ENCODE measurements at places on chromosomes 7 and 10.
A peak's percentile ranks its signal among the peaks of the same experiment; 100 is the strongest.

DNA sequence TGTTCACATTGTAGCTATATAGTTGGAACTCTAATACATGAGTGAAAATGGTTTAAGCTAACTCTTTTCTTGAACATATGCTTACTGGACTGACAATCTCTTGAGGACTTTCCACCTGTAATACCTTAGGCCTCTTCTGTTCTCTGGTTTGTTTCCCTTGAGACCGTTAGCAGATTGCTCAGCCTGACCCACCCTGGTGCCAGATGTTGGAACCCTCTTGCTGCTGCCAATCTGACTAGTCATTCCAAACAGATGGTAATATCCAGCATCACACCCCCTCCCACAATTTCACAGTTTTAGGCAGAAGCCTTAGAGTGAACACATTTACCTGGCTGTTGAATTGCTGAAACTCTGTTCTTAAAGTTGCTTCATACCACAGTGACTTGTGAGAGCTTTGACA is 18.7 kb downstream of the CALD1 start:
- DNase-seq = no peak

DNA sequence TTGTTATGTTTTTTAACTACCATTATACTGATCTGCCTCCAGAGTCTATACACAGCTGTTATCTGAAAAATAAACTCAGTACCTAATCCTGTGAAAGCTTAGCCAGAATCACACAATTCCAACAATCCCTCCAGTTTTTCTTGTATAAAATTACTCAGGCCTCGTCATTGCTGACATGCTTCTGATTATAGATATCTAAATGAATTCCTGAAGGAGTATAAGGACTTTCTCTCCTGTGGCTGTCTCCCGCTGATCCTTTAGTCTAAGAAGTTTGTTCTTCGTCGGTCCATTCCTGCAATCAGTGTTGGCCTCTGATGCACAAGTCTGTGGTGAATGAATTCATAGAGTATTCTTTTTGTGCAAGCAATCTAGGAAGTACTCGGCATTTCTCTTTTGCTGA is 288.9 kb upstream of the SEMA3C start:
- DNase-seq = no peak

GRCh38 chr7:29765490-29765889 is 40.8 kb upstream of the WIPF3 start:
- no peak for DNase-seq

DNA sequence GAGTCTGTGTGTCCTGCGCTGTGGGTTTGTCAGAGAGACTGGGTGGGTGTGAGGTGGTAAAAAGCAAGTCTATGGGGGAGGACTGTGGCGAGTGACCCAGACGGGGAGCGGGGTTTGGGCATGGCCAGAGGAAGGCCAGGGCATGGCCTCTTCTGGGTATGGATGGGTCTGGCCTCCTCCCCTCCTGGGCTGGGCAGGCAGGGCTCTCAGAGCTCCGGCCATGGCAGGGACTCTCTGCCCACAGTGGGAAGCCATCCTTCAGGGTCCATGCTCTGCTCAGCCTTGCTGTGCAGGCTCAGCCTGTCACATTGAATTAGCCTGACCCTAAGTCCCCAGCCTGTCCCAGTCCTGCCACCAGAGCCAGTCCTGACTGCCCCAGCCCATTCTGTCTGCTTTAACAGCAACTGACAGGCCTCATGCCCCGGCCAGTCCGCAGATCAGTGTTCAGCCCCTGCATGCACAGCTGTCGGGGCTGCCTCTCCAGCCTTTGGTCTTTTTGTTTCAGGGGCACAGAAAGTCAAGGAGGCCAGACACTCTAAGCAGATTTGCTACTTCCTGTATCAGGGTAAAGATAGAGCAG is 7.9 kb downstream of the ANTXRL start:
- no peak for DNase-seq

DNA sequence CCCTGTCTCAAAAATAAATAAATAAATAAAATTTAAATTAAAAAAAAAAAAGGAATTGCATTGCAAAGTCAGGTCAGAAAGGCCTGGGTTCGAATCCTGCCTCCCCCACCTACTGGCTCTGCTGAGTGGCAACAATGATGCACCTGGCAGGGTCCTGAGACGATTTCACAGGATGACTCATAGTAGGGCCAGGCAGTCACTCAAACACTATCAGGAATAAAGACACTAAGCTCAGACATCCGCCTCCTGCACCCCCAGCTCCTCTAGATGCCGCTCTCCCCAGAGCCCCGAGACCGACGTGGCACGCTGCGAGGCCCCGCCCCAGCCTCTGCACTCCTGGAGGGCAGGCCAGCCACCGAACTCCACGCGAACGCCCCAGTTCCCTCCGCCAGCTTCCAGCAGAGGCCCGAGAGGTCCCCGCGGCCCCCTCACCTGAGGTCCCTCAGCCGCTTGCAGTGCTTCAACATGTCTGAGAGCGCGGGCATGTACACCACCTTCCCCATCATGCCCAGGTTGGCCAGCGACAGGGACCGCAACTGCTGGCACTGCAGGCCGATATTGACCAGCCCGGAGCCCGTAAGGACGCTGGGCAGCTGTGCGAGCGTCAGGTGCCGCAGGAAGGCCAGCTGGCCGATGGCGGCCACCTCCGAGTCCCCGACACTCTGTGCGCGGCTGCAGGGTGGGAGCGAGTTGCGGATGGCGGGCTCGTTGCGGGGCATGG is 76.6 kb upstream of the TNRC18 start:
- no peak for DNase-seq

DNA sequence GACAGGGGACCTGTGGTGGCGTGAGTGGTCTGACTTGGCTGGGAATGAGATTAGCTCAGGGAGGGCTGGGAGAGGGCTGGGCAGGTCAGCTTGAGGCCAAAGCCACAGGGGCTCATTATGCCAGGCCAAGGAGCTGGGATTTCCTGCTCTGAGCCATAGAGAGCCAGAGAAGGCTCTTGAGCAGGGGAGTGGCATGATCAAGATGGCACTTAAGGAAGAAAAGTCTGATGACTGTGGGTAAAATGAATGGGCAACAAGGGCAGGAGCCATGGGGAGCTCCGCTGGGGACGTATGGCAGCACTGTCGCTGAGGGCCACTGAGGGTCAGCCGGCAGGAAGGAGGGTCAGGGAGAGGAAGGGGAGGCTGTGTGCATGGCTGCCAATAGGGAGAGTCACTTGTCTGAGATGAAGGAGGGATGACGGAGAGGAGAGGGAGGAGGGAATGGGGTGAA is 5.8 kb downstream of the ANTXRL start:
- DNase-seq = no peak

DNA sequence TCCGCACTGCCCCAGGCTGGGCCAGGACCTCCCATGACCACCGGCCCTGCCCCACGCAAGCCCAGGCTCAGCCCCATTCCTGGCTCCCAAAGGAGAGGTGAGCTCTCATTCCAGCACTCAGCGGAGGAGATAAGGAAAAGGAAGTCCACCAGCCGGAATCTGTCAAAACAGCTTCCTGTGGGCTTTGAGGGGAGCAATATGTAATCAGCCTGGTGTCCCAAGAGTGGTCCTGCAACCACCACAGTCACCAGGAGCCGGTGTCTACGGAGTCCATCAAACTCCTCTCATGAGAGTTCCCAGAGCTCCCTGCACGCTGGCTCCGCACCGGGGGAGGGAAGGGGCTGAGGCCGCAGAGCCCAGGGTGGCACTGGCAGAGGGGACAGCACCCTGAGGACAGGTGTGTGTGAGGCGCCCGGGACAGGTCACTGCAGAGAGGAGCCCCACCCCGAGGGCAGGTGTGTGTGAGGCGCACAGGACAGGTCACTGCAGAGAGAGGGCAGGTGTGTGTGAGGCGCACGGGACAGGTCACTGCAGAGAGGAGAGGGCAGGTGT is 57.9 kb downstream of the STK32C start:
- no peak for DNase-seq

DNA sequence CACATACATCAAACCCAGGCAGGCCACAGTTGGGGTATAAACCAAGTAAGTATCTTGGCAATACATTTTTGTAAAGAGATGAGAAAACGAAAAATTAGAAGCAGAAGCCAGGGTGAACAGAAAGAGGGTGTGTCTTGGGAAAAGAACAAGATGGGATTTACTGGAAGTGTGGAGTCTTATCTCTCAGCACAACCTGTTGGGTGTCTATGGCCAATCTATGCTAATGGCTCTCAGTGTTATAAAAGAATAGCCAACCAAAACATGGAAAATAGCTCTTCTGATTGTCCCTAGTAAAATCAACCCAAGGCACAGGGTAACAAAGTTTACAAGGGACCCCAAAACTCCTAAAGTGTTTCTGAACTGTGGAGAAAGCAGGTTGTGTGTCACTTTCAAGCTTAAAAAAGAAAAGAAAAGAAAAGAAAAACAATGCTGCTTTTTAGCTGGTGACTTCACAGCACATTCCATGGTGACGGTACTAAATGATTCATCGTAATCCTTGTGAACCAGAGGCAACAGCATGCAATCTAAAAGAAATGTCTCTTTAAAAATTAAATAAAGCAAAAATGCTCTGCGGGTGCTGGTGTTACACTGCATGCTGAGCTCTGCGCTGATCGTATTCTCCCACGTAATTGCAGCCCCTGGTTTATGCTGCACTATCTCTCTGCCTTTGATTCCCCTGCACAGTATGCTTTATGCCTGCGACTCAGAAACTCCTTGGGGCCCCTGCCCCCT is 100.8 kb downstream of the C10orf90 start:
- DNase-seq = no peak

DNA sequence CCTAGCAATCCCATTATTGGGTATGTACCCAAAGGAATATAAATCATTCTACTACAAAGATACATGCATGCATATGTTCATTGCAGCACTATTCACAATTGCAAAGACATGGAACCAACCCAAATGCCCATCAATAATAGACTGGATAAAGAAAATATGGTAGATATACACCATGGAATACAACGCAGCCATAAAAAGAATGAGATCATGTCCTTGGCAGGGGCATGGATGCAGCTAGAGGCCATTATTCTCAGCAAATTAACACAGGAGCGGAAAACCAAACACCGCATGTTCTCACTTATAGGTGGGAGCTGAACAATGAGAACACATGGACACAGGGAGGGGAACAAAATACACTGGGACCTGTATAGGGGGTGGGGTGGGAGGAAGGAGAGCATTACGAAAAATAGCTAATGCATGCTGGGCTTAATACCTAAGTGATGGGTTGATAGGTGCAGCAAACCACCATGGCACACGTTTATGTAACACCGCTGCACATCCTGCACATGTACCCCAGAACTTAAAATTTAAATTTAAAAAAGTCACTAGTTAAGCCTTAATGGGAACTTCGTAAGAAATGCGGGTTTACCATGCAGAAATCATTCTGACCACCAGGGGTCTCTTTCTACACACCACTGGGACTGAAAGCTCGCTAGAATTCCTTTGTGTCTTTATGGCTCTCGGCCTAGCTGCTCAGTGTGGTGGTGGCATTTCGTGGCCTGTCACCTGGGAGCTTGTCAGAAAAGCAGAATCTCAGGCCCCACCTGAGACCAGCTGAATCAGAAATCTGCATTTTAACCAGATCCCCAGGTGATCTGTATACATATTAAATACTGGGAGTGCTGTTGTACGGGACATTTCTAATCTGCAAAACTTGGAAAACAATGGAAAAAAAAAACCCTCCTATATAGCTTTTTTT is 9.5 kb downstream of the ANKRD1 start:
- peak; percentile 67 for DNase-seq

- peak; percentile 60 for DNase-seq
These were observed 973 bp downstream of the CAMK1D start for GRCh38 chr10:12350167-12350872.

- DNase-seq = no peak
These were observed 236.3 kb upstream of the IGFBP3 start for GRCh38 chr7:46157404-46157803.

DNA sequence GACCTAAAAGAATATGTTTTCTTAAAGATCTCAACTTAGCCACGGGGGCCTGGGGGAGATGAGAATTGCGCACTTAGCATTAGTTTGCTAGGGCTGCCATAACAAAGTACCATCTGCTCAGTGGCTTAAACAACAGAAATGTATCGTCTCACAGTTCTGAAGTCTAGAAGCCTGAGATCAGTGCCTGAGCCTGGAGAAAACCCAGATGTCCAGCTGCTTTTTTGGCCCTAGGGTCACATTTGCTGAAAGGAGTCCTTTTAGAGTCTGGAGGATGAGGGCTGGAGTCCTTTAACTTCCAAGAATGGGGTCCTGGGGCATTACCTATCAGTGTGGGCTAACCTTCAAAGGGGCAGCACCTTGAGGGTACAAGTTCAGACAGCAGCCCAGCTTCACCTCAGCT is 48.2 kb downstream of the SMURF1 start:
- DNase-seq = no peak

GRCh38 chr10:130456616-130457015 is 320.4 kb downstream of the GLRX3 start:
- no peak for DNase-seq

DNA sequence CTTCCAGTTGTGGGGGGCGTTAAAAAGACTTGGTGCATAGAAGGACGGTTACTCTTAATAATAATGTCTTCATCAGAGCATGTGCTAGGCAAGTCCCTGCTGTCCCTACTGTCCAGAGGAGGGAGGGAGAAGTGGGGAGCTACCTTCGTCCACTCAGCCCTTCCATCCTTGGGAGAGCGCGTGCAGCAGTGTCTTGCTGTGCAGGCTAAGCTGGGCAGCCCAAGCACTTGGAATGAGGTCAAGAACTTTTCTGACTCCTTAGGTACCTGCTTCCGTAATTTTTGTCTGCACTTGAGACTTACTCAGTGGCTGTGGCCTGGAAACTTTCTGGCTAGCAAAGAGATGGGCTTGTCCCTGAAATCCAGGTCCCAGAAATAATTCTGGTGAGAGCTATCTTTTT is 265.9 kb upstream of the SORCS1 start:
- DNase-seq = no peak

GRCh38 chr10:116815641-116816415 is 33.5 kb upstream of the ENO4 start:
- DNase-seq = no peak

Data from activated CD4-positive, alpha-beta T cell treated with anti-CD3 and anti-CD28 coated beads, Interleukin-2, Interleukin-6, amounts not matched to agents 100 ng/mL and 50 ng/mL, durations not matched to agents 16 hours and 8 hours (primary cell).